ENCODE measurements at places on chromosomes 2 and 18. TPM values are rescaled to one million over a fixed set of nuclear protein-coding genes. Genes with fewer than 3 reads are reported as not detected.

GRCh38 chr2:71190656-71191569 is 36.0 kb downstream of the PAIP2B start:
- DNase-seq: no peak

DNA sequence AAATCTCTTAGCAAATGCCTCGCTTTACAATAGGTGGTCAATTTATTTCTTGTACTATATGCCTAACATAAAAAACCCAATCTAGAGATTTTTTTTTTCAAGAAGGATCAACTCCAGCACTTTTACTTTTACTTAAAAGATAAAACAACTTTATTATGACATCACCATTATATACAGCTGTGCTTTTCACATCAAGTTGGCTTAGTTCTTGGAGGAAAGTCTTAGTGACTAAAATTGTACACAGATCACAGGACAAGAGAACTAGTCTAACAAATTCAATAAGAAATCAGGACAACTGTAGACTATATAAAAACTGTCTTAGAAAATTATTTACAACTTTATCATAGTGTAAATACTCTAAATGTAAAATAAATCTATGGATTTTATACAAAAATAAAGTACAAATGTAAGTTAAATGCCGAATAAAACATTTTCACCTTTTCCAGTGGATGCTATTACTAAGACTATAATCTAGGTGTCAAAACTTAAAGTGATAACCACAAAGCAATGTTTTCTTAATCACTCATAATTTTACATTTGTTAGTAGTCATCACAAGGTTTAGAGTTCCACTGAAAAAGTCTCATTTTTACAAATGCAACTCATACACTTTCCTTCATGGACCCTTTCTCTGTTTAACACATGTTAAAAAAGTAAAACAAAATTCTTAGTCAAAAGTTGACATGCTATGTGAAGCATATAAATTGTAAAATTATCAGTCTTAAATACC is 5.4 kb upstream of the CD302 start:
- no peak for DNase-seq

CRYBA2 gene
- not detected for total RNA-seq

- DNase-seq: no peak
Observed at GRCh38 chr2:164934401-164935117, 20.8 kb downstream of the SLC38A11 start.

OTOS gene
- not detected for total RNA-seq

GRCh38 chr2:75428060-75428459 is 132.7 kb downstream of the EVA1A start:
- DNase-seq: no peak

TTR gene
- total RNA-seq: not detected

- no peak for DNase-seq
Observed at GRCh38 chr2:66507673-66508201, 72.8 kb downstream of the MEIS1 start.

AGXT gene
- not detected for total RNA-seq

DNA sequence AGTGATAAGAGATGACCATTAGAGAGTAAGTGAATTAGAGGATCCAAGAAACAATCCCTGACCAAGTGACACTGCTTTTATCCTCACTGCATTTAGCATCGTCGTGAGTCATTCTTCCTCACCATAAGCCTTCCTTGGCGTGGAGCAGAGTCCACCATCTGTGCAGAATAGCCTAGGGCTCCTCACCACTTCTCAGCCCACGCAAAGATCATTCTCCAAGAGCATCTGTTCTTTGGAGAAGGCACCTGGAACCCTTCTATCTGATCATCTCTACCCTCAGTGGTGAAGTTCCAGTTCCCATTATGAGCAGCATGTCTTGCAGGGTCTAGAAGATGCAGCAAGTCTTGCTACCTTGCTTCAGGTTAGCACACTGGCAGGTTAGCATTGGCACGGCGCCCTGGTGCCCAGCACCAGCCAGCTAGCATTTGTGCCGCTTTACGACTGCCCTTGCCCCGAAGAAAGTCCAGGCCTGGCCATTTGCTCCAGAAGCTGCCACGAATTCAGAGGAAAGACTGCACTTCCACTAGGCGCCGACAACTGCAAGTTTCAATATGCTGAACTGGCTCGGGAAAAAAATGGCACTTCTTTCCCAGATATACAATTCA is 225.8 kb downstream of the TTC32 start:
- no peak for DNase-seq

DNA sequence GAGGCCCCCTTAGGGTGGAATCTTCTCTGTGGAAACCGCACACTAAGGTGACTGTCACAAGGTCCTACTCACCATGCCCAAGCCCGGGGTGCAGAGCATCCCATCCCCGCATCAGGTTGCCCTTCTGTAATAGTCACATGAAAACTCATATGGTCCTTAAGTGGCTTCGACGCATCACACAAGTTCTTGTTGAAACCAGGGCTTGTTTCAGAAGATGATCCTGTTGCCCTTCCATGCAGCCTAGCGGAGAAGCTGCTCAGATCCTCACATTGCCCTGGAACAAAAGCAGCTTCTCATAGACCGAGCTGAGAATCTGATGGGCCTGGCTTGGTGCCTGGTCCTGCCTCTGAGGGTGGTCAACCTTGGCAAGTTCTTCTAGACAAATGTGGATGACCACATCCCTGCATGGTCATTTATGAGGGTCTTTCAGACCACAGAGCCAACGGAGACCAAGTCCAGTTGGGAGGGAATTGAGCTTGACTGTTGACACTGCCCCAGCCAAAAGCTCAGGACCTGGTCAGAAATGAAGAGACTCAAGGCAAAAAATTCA is 54.1 kb downstream of the PDCL3 start:
- no peak for DNase-seq

Measured in activated CD8-positive, alpha-beta memory T cell treated with anti-CD3 and anti-CD28 coated beads, Interleukin-2, amount 10 ng/mL, durations not matched to agents 7 days and 5 days (primary cell).